ENCODE measurements at places on chromosomes 5 and 9. TPM values are rescaled to one million over a fixed set of nuclear protein-coding genes. Genes with fewer than 3 reads are reported as not detected.

PCDHA10 gene
- total RNA-seq, result 1.7 TPM

OGN gene
- 10.6 TPM for total RNA-seq

NTRK2 gene
- 0.98 TPM for total RNA-seq

IER5L gene
- total RNA-seq, result 9.6 TPM

FBP2 gene
- not detected for total RNA-seq

CYLC2 gene
- not detected for total RNA-seq

FBP1 gene
- 357 TPM for total RNA-seq

- no peak for DNase-seq
Observed at GRCh38 chr5:143271431-143271830, 132.1 kb downstream of the NR3C1 start.

GRCh38 chr9:97462914-97463313 is 38.6 kb upstream of the TMOD1 start:
- no peak for DNase-seq

GRCh38 chr5:143343042-143343441 is 60.4 kb downstream of the NR3C1 start:
- no peak for DNase-seq

DNA sequence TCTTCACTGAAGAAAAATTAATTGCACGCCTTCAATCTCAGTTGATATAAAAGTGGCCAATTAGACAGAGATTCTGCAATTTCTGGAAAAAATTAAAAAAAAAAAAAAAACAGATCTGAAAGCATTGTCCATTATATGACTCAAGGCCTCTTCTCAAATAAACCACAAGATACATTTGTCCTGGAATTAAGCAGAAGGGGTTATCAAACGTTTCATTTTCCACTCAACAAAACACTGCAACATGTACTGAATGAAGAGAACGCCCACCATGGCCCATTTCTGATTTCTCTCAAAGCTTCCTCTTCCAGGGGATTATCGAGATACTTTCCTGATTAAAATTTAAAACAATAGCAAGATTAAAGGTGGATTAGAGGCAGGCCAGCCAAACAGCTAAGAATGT is 5.8 kb upstream of the PAPPA start:
- no peak for DNase-seq

- no peak for DNase-seq
Observed at GRCh38 chr5:139743001-139743771, 52.4 kb upstream of the PSD2 start.

DNA sequence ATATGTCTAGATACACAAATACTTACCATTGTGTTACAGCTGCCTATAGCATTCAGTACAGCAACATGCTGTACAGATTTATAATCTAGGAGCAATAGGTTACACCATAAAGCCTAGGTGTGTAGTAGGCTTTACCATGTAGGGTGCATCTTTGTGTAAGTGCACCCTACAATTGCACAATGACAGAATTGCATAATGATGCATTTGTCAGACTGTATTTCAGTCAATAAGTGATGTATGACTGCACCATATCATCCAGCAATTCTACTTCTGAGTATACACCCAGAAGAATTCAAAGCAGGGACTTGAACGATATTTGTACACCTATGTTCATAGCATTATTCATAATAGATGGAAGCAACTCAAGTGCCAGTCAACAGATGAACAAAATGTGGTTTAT is 100.4 kb upstream of the SLC44A1 start:
- DNase-seq, result no peak

DNA sequence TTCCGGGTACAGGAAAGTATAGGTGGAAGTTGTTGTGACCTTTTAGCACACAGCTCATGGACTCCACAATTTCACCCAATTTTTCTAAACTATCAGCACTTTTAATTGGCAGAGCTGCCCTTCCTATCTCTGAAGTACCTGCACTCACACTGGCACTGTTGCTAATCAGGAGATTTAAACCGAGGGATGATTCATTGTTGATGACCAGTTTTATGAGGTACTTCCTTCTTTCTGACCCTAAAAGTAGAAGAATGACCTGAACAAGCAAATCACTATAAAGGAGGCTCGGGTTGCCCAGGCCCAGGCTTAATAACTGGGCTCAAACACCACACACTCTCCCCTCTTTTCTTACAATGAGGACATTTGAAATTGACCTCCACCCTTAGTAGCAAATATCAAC is 105.9 kb downstream of the KCNN2 start:
- no peak for DNase-seq

DNA sequence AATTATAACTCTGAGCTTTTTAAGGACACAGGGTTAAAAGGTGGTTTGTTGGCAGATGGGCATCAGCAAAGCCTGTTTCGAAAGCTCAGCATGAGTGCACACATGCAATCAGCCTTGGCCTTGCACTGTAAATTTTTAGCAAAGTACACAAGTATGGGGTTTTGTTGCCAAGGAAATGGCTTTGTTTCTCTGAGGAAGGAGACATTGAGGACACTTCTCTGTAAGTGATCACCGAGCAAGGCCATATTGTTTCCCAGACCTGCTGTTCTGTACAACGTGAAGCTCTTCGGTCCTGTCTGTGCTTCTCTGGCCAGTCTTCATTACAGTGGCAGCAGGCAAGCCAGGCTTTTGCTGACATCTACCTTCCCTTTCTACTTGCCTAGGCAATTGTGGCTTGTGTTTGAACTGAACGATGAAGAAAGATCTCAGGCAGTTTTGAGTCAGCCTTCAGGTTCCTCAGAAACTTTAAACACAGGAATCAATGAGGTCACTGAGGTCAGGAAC is 27.9 kb upstream of the GLRX start:
- no peak for DNase-seq

DNA sequence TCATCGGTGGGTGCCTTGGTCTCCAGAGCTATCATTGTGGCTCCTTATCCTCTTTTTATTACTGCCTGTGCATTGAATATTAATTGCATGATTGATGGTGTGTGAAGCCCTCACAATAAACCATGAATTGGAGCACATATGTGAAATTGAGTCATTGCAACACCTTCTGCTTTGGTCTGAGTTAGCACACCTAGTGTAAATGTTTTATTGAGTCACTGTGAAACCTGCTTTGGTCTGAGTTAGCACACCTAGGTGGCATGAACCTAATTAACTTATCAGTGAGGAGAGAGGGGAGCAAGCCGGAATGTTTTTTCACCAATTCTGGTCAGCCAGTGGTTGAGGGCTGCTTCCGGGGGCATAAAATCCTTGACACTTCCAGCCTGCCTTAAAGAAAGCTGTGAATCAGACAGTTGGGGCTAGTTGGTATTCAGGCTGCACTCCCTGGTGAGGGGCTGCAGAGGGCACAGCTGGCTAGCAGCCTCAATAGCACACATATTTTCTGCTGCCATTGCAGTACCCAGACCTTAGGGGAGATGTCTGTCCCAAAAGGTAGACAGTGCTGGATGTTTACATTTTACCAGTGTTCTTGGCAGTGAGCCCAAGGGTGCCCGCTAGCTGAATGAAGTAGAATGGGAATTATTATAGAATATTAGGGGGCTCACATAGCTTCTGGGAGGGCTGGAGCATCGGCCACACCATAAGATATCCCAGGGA is 76.5 kb upstream of the GOLM1 start:
- no peak for DNase-seq

- no peak for DNase-seq
Observed at GRCh38 chr9:755454-756381, 85.8 kb upstream of the DMRT1 start.

DNA sequence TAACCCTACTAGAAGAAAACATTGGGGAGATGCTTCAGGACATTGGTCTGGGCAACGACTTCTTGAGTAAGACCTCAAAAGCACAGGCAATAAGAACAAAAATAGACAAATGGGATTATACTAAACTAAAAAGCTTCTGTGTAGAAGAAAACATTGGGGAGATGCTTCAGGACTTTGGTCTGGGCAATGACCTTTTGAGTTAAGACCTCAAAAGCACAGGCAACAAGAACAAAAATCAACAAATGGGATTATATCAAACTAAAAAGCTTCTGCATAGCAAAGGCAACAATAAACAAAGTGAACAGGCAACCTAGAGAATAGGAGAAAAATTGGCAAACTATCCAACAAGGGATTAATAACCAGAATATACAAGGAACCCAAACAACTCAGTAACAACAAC is 3.7 kb downstream of the MRPL50 start:
- no peak for DNase-seq

DNA sequence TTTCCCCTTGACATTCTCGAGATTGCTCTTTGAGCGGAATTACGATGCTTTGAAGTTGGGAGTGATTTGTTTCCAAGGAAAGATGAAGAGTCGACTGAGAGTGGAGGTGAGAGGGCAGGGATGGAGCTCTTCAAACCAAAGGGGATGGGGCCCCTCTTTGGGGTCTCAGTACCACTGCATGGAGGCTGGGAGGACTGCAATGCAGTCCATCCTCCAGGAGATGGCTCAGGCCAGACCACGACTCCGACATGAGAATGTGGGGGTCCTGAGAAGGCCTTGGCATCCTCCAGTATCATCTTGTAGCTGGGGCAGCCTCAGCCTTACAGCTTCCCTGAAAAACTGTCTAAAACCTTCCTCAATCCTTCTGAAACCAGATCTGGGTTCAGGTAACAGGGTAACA is 51.1 kb upstream of the CDKN2AIPNL start:
- DNase-seq, result no peak

GRCh38 chr9:109437286-109437685 is 60.8 kb downstream of the PTPN3 start:
- no peak for DNase-seq

DNA sequence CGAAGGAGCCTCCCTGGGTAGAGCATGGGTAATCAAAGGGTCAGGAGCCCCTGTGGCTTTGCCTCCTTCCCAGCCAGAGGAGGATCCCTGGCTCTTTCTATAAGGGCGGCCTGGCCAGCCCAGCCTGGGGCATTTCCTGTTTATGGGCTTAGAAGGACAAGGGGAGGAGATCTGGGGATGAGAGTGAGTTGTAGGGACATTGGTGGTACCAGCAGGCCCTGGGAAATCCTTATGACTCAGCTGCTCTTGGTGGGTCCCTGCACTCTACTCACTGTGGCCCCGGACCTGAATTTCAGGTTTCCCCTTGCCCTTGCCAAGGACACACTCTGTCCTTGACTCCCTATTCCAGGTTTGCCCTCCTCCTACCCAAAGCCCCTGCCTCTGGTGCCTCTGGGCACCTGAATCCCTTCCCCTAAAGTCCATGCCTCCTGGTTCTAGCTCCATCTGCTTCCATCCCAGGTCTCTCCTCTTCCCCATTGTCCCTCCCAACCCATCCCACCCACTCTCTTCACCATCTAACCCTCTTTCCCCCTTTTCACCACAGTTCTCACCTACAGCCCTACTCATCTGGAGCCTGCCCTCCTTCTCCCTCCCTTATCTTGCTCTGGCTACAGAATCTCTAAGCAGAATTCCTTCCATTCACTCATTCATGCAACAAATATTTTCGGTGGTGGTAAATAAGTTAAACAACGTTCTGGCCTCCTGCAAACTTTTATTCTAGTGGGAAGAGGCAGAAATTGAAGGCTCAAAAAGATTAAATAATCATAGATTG is 34.9 kb downstream of the PCDH1 start:
- no peak for DNase-seq

DNA sequence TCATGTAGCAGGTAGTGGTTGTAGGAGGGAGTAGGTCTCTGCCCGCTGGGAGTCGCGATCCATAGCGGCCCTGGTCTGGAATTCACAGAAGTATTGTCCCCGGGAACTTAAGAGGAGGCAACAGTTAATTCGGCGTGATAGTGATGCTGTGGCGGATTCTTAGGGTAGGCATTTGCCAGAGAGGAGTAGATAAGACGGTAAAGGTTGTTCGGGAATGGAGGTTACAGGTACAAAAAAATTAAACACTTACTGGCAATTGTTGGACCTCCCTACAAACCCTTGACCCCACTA is 679 bp downstream of the SMC5 start:
- no peak for DNase-seq

- no peak for DNase-seq
Observed at GRCh38 chr9:81375187-81376100, 313.9 kb downstream of the TLE1 start.

DNA sequence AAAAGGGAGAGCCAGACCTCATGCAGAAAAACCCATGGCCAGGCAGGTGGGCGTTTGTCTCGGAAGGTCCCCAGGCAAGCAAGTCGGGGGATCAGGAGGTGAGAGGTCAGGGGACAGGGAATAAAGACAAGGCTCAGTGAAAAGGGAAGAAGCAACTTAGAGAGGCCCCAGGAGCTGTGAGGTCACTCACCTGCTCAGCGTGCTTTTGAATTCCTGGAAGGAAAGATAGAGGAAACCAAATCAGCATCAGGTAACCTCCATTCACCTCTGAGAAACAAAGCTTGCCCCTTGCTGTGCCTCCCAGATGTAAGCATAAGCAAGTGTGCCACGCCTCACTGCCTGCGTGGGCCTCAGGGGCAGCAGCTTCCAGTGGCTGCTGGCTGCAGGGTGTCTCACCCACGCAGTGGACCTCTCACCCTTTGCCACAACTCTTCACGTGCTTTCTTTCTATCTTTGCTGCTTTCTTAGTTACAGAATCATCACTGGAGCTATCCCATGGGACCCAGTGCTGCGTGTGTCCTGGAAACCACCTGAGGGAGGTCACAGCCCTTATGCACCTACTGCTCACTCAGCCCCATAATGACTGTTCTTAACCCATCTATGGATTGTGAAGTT is 6.0 kb downstream of the TRIM7 start:
- no peak for DNase-seq

- DNase-seq, result peak; percentile 79
Observed at GRCh38 chr5:142012186-142012785, 541 bp downstream of the GNPDA1 start.

GRCh38 chr9:132978451-132979131 is at the start of gene GFI1B:
TSS of gene GFI1B (plus strand) at chr9:132978694. CDS start at chr9:132986679, 7,985 bp downstream.
- no peak for DNase-seq

GRCh38 chr9:79489261-79490000 is 82.3 kb upstream of the TLE4 start:
- DNase-seq, result no peak

GRCh38 chr5:136020383-136021015 is 8.3 kb upstream of the TGFBI start:
- no peak for DNase-seq

- no peak for DNase-seq
Observed at GRCh38 chr9:101510459-101510858, 23.2 kb upstream of the RNF20 start.

DNA sequence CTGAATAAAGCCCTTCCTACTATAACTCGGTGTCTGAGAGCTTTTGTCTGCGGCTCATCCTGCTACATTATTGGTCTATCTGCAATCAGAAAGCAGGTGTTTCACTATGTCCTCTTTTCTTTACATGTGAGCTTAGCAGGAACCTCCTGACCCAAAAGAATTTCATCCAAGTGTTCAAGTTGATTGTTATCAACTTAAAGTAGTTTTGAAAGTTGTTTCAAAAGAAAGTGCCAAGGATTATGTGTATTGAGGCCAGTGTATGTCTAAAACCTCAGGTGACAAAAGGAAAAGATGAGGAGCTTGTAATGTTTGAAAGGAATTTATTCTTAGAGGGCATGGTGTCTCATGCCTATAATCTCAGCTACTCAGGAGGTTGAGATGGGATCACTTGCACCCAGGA is 8.1 kb upstream of the SELENOP start:
- DNase-seq, result no peak

DNA sequence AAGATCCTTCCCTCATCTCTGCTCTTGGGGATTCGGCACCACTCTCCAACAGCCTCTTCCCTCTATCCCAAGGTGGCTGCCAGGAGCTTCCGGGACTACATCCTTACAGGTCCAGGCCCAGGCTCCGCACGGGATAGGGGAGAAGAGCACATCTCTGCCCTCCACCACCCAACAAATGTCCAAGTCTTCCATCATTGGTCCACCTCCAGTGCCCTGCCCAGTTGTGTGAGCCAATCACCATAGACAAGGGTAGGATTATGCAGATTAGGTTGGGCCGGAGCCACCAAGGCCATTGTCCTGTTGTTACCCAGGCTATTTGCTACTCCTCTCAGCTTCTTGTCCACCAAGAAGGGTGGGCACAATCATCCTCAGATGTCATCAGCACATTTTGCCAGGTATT is 9.1 kb downstream of the UNC5A start:
- DNase-seq, result no peak

All from upper lobe of right lung (tissue), 1 donor.